Activated CD4-positive, CD25-positive, alpha-beta regulatory T cell (primary cell): ENCODE measurements at places on chromosomes 5 and 9.

DNA sequence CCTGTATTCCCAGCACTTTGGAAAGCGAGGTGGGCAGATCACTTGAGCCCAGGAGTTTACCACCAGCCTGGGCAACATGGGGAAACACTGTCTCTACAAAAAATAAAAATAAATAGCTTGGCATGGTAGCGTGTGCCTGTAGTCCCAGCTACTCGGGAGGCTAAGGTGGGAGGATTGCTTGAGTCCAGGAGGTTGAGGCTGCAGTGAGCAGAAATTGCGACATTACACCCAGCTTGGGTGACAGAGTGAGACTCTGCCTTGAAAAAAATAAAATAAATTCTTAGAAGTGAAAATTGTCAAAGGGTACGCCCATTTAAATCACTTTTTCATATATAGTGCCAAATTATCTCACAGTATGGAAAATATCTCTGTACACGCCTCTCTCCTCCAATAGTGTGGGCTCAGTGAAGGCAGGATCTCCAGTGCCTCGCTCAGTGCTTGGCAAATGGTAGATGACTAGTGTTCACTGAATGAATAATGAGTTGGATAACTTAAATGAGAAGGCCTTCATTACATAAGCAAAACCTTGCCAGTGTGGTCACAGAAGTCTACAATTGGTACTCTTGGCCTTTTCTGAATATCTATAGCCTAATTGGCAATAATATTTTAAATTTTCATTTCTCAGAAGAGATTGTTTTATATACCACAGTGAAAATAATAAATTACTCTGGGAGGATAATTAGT lies 9.4 kb upstream of the CCL28 start:
- no peak for DNase-seq

DNA sequence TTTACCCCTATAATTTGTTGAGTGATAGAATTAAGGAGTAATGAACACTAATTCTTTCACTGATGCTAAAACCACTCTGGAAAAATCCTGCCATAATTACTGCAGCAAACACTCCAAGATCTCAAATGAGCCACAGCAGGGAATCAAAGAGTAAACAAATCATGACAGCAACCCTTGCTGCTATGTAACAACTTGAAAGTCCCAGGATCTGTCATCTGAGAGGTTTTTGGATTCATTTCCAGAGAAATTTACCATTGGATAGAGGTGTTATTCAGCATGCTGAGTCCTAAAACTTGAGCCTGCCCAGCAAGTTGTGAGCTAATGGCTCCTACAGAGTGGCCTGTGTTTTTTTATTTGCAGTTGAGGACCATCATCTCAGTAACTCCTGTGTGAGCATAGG lies 59.2 kb downstream of the PRLR start:
- no peak for DNase-seq

GRCh38 chr5:150122158-150122510 lies 33.5 kb downstream of the PDGFRB start:
- no peak for DNase-seq

DNA sequence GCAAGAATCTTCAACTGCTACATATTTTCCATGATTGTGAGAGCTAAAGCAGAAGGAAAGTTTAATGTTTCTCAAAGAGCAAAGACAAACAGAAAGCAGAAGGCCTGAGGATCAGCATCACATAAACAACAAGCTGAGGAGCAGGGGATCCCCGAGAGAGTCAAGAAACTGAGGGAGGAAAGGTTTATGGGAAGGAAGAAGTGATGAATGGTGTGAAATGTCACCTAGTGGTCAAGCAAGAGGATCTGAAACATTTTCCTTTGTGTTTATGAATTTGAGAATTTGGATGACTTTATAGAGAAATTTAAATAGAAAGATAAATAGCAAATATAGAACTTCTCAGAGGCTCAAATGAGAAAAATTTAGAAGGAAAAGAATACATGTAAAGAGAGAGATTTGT lies 481.9 kb downstream of the CHSY3 start:
- no peak for DNase-seq

DNA sequence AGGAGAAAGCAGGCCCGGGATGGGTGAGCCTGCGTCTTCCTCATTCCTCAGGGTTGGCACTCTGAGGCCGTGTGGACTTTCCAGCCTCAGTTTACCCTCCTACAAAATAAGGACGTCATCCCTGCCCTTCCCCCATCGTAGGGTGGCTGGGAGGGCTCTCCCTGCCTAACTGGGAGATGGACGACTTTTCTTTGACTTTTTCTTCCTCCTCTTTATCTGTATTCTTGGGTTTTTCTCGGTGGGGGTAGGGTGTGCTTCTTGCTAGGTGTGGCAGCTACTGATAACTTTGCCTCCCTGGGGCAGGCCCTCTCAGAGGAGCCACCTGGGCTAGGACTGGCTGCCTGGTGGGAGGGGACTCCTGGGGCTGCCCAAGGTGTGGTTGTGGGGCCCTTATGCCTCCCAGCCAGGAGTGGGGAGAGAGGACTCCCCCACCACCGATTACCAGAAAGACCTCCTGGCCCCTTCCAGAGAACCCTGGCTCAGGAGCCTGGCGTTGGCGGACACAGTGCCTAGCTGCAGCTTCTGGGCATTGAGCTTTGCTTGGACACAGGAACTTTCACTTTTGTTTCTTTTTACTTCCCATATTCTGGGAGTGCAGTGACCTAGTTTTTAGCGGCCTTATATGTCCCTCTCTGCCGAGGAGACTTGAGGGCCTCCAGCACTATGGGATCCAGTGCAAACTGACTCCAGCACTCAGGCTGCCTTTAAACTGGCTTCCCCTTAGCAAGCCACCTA lies 6.1 kb downstream of the GLIPR2 start:
- DNase-seq: no peak

GRCh38 chr9:106438928-106439327 lies 424.0 kb upstream of the ZNF462 start:
- DNase-seq: no peak

DNA sequence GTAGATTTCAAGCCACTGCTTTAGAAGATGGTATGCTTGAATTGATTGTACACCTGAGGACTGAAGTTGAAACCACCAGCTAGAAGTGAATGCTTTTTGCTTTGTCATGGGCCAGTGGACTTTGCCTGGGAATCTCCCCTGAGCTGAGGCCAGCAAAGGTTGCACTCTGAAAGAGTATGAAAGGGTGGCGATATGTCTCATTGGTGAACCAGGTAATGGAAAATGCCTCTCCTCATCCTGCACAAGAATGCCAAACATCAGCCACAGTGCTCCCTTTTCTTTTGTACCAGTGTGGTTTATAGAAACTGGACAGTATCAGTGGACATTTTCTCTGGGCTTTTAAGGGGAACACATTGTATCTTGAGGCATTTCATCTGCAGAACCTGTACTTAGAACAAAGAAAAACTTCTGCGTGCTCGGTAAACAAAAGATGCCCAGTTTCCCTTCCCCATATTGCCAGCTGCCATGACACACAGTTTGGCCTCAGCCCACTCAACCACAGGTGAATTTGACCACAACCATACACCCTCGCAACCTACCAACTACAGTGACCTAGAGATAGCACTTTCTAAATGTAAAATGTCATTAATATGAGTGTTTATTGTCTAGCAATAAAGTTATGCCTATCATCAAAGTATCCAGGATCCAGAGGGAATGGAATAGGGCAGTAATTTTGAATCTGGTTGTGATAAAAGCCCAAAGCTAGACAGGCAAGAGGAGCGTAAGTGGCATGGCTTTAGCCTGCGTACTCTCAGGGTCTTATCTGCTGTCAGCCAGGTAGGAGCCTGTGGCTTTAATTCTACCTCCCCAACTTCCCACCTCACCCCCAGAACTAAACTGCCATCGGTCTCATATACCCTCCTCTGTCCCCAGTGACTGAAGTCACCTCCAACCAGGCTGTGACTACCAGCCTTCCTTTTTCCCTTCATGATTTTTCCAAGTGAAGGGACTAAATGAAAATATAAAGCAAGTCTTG lies 79.5 kb upstream of the LHFPL2 start:
- DNase-seq: no peak

DNA sequence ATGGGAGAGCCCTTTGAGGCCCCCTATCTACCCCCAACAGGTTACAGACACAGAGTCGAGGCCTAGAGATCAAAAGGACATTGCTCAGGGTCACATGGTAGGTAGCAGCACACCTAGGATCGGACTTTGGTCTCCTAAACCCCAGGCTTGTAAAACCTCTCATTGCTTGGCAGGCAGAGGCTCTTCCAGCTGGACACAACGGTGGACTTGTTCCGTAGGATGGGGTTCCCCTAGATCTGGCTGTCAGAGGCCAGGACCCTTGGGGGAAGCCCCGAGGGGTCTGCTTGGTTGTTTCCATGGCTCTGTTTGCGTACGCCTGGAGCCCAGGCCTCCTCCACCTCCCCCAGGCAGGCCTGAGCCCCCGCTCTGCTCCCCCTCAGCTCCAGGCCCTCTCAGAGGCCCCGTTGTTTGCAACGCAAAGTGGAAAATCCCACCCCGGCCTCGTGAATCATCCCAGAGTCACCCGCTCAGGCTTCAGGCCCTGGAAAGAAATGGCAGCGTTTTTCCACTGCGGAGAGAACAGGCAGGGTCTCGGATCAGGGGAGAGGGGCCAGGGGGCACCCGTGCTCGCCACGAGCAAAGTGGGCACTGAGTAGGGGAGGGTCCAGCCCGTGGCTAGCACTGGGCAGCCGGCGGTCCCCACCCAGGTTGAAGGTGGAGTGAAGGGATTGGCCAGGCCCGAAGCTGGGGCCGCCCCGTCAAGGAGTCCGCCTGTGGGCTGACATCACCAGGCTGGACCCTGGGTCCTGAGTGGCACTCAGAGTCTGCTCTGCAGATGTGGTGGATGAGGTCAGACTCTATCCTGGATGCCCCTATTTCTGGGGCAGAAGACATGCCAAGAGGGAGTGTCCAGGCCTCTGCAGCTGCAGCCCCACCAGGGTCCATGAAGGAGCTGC lies 19.8 kb downstream of the COL27A1 start:
- no peak for DNase-seq

- DNase-seq: no peak
These were observed 33.3 kb downstream of the RICTOR start for GRCh38 chr5:39040875-39041274.

DNA sequence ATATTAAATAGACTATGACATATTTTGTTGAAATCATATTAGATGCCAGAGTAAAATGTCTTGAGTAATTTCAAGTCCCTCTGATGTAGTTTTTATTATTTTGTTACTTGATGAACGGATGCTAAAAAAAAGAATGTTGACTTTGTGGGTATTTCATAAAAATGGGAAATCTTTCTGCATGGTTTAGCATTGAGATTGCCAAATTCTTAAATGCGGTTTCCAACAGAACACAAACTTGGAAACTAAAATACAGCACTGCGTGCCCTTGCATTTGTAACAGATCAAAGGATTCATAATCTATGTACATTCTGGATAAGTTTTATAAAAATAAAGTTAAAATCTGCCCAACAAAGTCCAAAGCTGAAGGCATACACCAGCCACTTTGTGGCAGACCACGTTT lies 425.5 kb upstream of the DAB2 start:
- DNase-seq: no peak

GRCh38 chr5:107383414-107383813 lies 287.3 kb downstream of the EFNA5 start:
- DNase-seq: no peak

- DNase-seq: no peak
These were observed 60.0 kb downstream of the HRH2 start for GRCh38 chr5:175717837-175718236.

GRCh38 chr5:25944786-25945185 lies 1093.6 kb downstream of the CDH9 start:
- DNase-seq: no peak
